ENCODE measurements at places on chromosomes 1 and 21.

- DNase-seq = no peak
Observed at GRCh38 chr1:112172294-112172882, 182.9 kb upstream of the KCND3 start.

DNA sequence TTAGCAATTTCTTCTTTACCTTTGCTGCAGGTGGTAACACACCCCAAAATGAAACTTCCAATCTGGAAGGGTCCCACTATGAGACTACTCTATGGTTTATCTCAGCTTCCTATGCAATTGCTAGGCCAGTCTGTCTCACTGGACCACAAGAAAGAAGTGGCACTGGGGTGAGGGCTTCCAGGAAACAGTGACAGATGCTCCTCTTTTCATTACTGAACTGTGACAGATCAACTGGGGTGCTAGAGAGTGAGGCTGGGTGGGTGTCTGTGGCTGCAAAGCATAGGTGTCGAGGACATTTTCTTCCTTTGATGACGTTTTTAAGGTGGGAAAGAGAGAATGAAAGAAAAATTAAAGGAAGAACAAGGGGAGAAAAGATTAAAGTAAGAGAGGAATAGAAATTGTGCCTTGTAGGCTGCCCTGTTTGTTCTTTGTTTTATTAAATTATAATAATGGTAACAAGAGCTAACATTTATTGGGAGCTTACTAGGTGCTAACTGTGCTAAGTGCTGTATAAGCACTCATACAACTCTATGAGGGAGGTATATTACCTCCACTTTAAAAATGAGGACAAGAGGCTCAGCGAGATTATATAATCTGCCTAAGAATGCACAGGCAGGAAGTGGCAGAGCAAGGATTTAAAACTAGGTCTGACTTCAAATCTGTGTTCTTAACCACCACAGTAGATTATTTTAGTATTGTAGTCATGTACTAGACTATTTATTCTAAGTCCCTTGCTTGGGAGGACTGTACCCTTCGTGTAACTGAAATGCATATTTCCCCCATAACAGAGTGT, 27.8 kb upstream of the DMRTA2 start:
- DNase-seq = no peak

GRCh38 chr1:18409609-18410237, 71.0 kb upstream of the KLHDC7A start:
- no peak for DNase-seq

DNA sequence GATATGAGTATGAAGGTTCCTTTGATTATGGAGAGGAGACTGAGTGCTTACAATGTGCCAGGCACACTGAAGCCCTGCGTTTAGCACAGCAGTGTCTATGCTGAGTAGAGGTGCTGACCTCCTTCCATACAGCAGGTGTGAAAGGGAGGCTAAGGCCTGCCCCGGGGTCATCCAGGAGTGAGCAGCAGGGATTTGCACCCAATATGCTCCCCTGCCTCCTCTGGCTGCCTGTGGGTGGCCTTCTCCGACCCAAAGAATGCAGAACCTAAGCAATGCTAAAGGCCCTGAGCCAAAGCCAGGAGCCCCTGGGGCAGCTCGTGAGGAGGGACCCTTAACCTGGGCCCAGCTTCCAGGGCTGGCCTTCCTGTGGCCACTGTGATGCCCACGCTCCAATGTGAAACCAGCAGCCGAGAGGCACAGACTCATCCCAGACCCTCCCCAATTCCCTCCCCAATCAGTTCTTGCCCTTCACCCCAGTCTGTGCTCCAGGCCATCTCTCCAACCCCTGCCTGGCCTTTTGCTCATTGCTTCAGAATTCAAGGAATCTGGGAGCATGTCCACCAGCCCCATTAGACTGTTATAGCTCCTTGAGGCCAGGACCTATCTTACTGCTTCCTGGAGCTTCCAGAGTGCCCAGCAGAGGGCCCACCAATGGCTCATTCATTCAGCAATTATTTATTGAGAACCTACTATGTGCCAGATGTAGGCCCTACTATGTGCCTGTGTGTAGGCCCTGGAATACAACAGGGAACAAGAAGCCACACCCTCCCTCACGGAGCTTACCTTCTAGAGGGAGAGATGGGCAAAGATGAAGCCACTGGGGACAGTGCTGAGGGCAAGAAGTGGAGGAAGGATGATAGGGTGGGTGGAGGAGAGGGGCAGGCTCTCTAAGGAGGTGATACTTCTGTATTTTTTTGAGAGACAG, 53.3 kb downstream of the TAS1R2 start:
- no peak for DNase-seq

DNA sequence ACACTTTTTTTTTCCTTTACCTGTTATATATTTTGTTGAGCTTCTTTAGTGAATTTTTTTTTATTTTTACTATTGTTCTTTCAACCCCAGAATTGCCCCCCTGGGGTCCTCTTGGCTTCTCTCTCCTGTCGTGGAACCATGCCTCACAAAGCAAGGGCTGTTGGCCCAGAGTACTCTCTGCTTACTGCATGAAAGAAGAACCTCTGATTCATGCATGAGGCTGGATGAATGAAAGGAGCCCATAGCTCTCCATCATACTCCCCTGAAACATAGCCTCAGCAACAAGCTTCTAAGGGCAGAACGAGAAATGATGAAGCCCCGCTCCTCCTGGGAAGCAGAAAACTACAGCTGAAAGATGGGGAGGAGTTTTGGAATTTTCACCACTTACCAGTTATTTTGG, 1441.0 kb downstream of the BRINP3 start:
- DNase-seq = no peak

GRCh38 chr1:107536266-107536665, 395.4 kb downstream of the NTNG1 start:
- DNase-seq = no peak

- DNase-seq = no peak
Observed at GRCh38 chr1:234983564-234984238, 144.9 kb downstream of the TOMM20 start.

DNA sequence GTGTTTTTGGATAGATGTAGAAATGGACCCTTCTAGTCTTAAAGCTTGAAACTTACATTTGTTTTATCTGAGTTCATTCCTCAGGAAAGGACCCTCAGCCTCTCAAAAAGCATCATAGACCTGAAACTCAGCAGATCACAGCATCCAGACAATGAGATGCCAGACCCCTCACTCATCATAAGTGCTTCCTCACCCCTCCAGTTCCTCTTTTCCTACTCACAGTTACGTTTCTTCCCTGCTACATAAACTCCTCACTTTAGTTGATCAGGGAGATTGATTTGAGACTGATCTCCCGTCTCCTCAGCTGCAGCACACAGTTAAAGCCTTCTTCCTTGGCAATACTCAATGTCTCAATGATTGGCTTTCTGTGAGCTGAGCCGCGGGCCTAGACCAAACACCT, 282.0 kb downstream of the FAM72C start:
- DNase-seq = no peak

DNA sequence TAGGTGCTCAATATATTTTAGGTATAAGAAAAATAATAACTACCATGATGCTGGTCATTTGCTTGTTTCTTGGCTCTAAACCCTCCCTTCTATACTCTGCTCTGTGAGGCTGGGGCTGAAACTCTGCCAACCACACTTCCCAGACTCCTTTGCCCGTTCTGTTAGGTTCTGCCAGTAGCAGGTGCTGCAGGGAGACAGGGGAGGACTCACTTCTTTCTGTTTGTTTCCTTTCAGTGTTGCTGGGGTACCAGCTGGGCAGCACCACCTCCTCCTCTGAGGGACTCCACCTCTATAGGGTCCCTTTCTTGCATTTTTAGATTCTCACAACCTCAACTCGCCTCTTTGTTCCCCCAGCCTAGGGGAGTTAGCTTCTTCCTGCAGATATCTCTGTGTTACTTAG, 17.0 kb upstream of the SH2D2A start:
- no peak for DNase-seq

DNA sequence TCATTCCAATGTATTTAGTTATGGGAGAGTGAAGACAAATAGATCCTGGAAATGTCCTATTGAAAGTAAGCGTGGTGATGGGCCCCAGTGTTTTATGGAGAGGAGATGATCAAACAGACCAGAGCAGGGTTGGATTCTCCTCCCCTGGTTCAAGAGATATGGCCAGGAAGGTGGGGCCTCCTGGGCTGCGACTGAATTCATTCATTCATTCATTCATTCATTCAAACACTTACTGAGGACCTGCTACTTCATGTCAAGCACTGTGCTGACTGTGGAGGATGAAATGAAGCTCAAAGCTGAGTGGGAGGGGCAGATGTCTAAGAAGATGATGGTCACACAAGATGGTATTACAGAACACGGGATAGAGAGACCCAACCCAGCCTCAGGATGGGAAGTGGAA, 71.5 kb upstream of the TNR start:
- no peak for DNase-seq

GRCh38 chr1:72336776-72337175, 54.4 kb upstream of the NEGR1 start:
- DNase-seq = no peak

- DNase-seq = no peak
Observed at GRCh38 chr1:48222501-48223242, at the start of gene SLC5A9. TSS of gene SLC5A9 (plus strand) at chr1:48222716. CDS start at chr1:48222737, 21 bp downstream.

DNA sequence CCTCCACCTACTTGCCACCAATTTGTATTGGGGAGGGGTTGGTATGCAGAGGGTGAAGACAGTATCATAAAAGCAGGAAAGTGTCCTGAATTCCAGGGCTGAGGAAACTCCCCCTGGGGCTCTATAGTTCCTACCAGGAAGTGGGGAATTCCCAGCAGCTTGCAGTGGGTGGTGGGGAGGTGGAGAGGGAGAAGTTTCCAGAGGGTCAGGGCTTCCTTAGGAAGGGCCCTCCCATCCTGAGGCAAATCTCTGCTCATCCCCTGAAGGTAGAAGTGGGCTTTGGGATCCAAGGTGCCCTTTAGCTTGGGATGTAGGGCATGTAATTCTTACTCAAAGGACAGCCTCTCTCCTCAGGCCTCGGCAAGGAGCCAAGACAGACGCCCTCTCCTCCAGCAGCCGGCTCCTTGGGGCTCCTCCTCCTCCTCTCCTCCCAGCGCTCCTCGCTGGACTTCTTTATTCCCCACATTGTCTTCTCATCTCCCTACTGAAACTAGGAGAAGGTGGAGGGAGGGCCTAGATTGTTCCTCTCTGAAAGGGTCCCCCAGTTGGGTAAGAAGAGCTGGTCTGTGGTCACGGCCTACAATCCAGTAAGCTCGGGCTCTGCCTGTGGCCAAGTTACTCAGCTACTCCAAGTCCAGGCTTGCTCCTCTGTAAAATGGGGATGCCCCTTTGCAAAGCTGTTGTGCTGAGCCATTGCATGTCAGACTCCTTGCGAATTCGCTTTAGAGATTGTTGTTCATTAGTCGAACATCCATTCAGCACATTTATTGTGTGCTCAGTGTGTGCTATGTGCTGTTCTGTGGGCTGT, 17.9 kb upstream of the CSF1 start:
- no peak for DNase-seq

DNA sequence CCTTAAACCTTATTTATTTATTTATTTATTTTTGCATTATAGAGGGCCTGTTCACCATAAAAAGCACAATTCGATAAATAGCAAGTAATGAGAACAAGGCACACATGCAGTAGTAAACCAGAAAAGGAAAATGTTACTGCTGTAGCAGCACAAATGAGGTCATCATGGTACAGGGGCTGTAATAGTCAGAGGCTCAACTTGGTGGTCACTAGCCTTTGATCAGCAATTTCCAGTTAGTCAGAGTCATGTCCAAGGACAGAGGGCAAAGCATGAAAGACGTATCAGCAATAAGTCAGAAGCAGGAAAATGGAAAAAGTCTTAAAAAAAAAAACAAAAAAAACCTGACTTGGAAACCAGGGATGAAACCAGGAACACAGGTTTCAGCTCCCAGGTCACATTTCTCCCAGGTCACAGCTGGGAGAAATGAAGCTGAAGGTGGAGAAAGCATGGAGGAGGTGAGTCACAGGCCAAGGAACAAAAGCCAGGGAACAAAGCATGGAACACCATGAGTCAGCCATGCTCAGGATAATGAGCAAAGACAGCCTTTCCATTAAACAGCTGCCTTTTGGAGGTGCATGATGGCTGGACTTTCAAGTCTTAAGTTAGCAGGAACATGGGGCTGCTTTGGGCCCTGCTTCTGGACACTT, 556.3 kb downstream of the LTN1 start:
- DNase-seq = no peak

GRCh38 chr21:42941696-42942085, 16.3 kb upstream of the ERVH48-1 start:
- DNase-seq = no peak

DNA sequence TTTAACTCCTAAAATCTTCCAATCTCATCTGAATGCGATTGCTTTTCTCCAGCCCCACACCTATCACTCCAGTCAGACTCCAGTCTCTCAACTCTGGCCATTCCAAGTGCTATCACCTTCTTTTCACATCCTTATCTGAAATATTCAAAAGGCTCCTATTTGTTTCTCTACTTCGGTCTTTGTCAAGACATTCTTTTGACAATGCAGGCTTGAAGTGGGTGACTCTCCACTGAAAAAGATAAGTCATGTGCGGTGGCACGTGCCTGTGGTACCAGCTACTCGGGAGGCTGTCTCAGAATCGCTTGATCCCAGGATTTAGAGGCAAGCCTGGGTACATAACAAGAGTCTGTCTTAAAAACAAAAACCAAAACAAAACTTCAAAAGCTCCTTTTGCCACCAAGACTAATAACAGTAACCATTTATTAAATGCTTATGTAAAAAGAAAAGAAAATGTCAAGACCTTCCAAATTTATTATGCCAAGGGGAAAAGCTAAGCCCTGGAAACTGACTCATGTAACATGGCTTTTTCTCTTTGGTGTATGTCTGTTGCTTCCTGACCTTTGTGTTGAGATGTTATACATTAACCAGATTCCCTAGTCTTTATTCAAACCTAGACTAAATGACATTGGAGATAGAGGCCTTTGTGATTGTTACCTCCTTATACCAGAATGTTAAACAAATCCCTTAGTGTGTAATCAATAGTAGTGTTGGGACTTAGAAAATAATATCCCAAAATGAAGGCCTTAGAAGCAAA, 3.6 kb downstream of the ALG14 start:
- no peak for DNase-seq

DNA sequence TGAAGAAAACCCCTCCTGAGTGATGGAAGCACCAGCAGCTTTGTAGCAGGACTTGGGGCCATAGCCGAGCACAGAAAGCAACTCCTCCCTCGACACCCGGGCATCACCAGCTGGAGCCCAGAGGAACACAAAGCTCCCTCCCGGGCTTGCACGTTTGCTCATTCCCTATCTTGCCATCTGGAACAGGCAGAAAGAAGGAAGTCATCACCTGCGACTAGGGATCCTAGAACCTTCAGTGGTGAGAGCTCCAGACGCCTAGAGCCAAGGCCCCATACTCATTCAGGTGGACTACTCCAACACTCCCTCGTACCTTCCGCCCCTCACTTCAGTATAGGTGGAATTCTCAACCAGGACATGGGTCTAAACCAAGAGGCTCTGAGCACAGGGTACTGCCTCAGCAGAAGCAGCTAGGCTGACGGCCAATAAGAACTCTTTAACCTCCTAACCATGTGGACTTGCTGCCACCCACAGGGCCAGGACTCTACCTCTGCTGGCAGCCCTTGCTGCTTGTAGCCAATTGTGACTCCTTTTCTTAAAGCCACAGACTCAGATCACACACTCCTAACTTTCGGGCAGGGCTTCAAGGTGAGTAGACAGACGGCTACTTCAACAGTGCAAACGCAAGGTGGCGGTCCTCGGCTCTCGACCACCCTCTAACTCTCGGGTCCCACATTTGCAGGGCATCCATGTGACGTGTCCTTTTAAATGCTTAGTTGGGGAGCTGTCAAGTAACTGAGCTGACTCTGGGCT, 65.4 kb downstream of the NPHP4 start:
- DNase-seq = no peak

All from cortex of kidney (tissue), 1 donor.